CD8-positive, alpha-beta memory T cell (primary cell): ENCODE measurements at places on chromosomes 6 and 20.

DNA sequence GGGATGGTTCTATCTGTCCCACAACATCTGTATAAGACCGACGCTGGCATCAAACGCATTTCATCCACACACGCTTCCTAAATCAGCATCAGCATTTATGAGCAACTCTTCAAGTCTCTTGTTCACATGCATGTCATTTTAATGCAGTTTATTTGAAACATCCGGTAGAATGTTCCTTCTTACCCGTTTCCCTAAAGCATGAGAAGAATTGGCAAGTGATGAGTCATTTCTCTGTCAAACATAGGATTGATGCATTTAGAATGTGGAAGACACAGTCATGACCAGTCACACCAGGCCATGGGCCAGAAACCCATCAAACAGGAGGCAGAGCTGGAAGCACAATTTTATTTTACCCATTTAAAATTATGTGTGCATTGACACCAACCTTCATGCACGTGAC, 122.8 kb downstream of the UST start:
- no peaks in the 10 kb centered on the region for H3K4me1 ChIP-seq
- H3K36me3 ChIP-seq = no peaks in the 10 kb centered on the region
- no peaks in the 10 kb centered on the region for H3K27me3 ChIP-seq
- no peak for DNase-seq

DNA sequence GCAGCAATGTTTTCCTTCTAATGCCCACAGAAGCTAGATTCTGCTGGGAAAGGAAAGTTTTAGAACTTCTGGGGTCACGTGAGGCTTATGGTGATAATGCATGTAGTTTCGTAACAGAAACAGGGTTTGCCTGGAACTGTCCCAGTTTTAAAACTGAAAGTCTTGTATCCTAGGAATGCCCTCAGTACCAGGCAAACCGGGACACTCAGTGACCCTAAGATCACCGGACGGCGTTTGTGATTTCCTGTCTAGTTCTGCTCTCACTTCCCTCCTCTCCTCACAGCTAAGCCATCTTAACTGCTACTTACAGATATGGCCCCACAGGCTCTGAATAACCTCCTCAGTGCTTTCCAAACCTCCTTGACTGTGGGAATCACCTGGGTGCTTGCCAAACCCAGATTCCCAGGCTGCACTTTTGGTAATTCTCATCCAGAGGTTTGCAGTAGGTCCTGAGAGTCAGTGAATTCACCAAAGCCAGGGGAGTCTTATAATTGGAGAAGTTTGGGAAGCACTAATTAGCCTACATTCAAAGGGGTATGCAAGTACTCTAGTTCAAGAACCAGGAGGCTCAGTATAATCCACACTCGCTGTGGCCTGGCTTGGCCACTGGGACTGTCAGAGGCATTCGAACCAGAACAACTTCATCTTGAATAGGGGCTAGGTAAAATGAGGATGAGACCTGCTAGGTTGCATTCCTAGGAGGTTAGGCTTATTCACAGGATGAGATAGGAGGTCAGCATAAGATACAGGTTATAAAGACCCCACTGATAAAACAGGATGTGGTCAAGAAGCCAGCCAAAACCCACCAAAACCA, 231.6 kb upstream of the MYLIP start:
- no peak for DNase-seq
- no peaks in the 10 kb centered on the region for H3K27me3 ChIP-seq
- H3K4me1 ChIP-seq = no peaks in the 10 kb centered on the region
- H3K4me3 ChIP-seq = no peak overlapping the region
- H3K27ac ChIP-seq = peak overlapping the region; percentile 38

GRCh38 chr20:45039475-45039820, 61.5 kb downstream of the KCNS1 start:
- no peak overlapping the region for H3K27ac ChIP-seq
- no peaks in the 10 kb centered on the region for H3K27me3 ChIP-seq
- H3K36me3 ChIP-seq = peaks cover 7% of the 10 kb centered on the region
- H3K4me3 ChIP-seq = no peak overlapping the region
- DNase-seq = no peak

GRCh38 chr6:2247664-2248063, 2.3 kb upstream of the GMDS start:
- peaks cover 23% of the 10 kb centered on the region for H3K4me1 ChIP-seq
- H3K36me3 ChIP-seq = no peaks in the 10 kb centered on the region
- no peak overlapping the region for H3K4me3 ChIP-seq
- H3K27ac ChIP-seq = no peak overlapping the region
- no peaks in the 10 kb centered on the region for H3K27me3 ChIP-seq

DNA sequence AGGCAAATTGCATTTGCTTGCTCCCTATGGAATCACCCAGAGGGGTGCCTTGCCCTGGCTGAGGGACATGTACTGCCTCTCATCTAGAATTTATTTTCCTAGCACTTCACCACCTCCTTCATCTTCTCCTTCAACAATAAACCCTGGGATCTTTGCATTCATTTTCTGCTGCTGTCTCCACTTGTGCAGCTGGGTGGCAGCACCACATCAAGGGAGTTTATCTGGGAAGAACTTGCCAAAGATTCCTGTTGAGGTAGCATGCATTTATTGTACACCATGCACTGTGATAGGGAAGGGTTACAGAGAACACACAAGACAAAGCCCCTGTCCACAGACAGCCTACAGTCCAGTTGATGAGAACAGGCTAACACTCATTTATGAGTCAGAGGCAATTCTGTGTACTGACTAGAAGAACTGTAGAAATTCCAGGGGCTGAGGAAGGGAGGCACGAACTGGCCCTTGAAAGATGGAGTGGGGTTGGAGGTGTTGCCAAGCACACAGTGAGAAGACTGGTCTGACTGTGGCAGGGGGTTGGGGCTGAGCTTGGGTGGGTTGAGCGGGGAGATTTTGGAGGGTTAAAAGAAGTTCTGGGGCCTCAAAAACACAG, 17.5 kb downstream of the C20orf173 start:
- no peaks in the 10 kb centered on the region for H3K4me1 ChIP-seq
- H3K27ac ChIP-seq = no peak overlapping the region
- no peak for DNase-seq
- H3K4me3 ChIP-seq = no peak overlapping the region

DNA sequence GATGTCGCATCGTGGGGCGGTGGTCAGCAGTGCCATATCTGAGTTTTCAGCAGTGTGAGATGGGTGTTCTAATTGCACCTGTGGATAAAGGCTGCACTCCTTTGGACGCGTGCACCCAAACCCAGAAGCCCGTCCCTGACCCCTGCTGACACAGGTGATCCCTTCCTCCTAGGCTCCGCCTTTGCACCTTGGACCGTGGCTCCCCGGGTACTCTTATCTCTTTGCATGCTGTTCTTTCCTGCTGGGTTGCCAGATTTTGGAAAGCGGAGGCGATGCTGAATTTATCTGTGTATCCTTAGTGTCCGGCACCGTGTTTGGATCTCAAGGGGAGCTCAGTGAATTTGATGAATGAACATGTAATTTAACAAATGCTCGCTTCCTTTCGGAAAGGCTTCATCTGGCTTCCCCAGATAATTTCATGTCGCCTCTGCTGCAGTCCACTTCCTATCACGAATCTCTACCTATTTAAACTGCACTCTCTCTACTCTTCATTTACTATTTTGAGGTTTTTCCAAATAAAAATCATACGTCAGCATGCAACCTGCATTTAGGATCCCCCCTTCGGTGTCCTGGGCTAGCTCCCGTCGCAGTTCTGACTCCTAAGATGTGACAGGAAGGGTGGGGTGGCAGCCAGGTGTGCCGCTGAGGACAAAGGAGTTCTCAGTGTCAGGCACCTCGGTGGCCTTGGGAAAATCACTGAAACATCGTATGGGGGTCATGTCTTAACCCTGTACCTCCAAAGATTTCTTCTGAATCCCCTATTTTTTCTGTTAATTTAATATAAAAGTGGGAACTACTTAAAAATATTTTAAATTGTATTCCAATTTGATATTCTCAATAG, 753 bp upstream of the PERP start:
- peaks cover 13% of the 10 kb centered on the region for H3K4me1 ChIP-seq
- peaks cover 10% of the 10 kb centered on the region for H3K27me3 ChIP-seq
- H3K4me3 ChIP-seq = peak overlapping the region; percentile 31
- H3K36me3 ChIP-seq = no peaks in the 10 kb centered on the region
- DNase-seq = no peak

DNA sequence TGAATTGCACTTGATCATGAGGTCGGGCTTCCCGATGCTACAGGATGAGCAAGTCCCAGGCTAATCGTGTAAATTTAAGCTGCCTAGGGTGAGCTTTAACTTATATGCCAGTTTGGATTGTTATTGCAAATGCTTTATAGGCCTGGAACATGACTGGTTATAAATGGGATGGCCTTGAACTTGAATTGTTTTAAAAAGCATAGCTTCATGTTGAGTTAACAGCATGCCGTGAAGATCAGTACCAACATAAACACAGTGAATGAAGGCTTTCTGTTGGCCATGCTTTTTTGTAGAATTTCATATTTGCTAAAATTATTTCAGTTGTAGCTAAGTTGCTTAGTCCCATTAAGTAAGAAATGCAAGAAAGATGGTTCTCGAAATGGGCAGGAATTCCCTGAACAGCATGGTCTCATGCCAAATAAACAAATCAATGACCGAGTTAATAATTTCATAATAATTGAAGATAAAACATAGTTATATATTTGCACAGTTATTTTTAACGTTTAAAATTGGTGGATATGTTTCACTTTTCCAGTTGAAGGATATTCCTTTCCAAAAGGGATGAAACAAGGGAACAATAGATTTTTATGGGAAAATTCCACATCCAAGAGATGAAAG, 76.6 kb upstream of the ARID1B start:
- no peaks in the 10 kb centered on the region for H3K4me1 ChIP-seq
- H3K27me3 ChIP-seq = no peaks in the 10 kb centered on the region
- no peak for DNase-seq
- no peaks in the 10 kb centered on the region for H3K36me3 ChIP-seq

DNA sequence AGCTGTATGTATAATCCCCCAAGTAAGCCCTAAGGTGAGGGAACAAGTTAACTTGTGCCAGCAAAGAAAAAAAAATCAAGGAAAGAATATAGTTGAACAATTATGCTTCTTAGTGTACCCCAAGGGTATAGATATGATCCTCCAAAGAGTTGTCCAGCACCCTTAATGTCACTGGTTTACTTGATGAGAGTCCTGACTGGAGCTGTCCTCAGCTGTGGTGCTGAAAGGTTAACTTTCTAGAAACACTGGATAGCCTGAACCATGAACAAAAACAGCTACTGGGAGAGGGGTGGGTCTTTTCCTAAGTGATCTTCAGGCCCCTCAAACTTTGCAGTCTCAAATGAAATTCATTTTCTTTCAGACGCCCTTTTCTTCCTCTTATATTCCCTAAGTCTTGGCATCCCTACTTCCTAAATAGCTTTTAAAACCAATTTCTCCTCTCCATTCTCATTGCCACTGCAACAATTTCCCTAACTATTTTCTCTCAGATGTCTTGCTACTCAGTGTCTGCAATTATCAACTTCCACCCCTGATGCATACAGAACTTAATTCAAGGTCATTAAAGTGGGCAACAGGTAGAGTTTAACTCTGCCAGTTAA, 83.5 kb upstream of the PROKR2 start:
- no peak overlapping the region for H3K4me3 ChIP-seq
- DNase-seq = no peak
- H3K27me3 ChIP-seq = no peaks in the 10 kb centered on the region
- no peaks in the 10 kb centered on the region for H3K36me3 ChIP-seq
- no peak overlapping the region for H3K27ac ChIP-seq

GRCh38 chr6:162708971-162709370, 18.6 kb downstream of the PRKN start:
- H3K27ac ChIP-seq = no peak overlapping the region
- no peaks in the 10 kb centered on the region for H3K4me1 ChIP-seq
- H3K27me3 ChIP-seq = no peaks in the 10 kb centered on the region
- DNase-seq = no peak

GRCh38 chr6:42333612-42334011, 116.0 kb upstream of the MRPS10 start:
- no peak overlapping the region for H3K27ac ChIP-seq
- no peak for DNase-seq
- H3K4me3 ChIP-seq = no peak overlapping the region
- H3K4me1 ChIP-seq = no peaks in the 10 kb centered on the region

DNA sequence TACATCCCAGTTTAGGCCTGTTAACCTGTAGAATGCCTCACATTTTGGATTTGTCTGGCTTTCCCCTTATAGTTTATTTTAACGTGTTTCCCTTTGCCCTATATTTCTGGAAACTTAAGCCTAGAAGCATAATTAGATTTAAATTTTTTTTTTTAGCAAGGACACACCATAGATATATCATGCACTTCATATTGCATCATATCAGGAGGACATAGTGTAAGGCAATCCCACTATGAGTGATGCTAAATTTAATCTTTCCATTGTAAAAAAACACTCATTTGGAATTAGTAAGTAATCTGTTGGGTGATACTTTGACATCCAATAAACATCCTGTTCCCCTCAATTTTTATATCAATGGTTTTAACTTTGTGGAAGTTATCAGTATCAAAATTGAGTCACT, 10.3 kb upstream of the FAXC start:
- no peak for DNase-seq
- H3K4me3 ChIP-seq = no peak overlapping the region
- H3K36me3 ChIP-seq = no peaks in the 10 kb centered on the region
- H3K27ac ChIP-seq = no peak overlapping the region
- no peaks in the 10 kb centered on the region for H3K4me1 ChIP-seq

DNA sequence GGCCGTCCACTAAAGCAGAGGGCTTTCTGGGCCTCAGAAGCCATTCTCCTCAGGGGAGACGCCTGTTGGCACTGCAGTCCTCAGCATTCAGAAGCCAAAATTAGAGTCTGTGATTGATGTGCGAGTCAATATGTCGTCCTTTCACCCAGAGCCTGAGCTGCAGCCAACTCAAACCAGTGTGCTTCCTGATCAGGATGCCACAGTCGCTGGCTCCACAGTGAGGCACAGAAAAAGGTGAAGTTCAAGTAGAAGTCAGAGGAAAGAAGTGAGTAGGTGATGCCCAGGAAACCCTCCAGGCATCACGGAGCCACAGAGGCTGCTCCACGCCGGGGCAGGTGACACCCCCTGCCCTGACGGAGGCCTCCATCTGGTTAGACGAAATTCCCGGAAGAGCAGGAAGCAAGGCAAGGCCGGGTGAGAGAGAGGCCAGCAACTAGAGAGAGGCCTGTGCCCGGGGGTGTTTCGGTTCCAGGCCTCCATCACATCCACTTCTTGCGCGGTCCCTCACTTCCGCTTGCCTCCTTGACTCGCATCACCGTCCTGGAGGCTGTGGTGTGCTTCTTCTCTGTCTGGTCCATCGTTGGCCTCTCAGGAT, 177.7 kb upstream of the SNX9 start:
- no peaks in the 10 kb centered on the region for H3K4me1 ChIP-seq
- no peak overlapping the region for H3K27ac ChIP-seq
- no peak overlapping the region for H3K4me3 ChIP-seq

- H3K27ac ChIP-seq = no peak overlapping the region
- DNase-seq = no peak
- no peak overlapping the region for H3K4me3 ChIP-seq
These were observed 331.6 kb downstream of the TAF4 start for GRCh38 chr20:61733891-61734732.
